ENCODE measurements at places on chromosomes 12 and 14.

DNA sequence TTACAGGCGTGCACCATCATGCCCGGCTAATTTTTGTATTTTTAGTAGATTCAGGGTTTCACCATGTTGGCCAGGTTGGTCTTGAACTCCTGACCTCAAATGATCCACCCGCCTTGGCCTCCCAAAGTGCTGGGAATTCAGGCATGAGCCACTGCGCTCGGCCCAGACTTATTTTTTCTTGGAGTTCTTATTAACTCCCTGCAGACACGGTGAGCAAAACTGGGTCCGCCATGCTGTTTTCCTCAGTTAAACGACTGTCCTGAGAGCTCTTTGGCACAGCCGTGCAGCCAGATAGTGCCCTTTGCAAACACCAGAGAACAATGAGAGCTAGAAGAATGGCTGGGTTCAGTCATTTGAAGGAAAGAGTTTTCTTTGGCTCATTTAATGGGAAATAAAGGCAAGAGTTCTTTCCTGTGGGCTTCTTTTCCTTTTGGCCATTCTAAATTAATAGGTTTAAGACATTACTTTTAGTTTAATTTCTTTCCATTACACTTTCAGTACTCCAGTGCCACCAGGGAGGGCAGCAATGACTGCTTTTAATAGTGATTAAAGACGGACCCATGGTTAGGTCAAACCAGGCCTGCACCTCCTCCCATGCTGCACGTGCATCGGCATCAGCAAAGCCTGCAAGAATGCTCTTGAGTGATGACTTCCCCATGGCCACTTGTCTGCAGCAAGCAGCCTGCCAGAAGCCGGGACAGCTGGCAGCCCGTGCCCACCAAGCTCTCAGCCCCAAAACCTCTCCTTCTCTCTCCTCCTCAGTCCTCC, 60.7 kb downstream of the VCPKMT start:
- DNase-seq, result no peak

- no peak for DNase-seq
Measured at GRCh38 chr14:81141426-81141825, 79.3 kb downstream of the GTF2A1 start.

- no peak for DNase-seq
Measured at GRCh38 chr12:111870706-111871105, 28.7 kb downstream of the MAPKAPK5 start.

- no peak for DNase-seq
Measured at GRCh38 chr14:73613046-73613383, 698 bp downstream of the ACOT6 start.

- no peak for DNase-seq
Measured at GRCh38 chr12:108295641-108296040, 43.5 kb downstream of the CMKLR1 start.

- no peak for DNase-seq
Measured at GRCh38 chr12:95402096-95402495, 71.9 kb upstream of the METAP2 start.
